GM23338 (cell line): ENCODE measurements at places on chromosomes 12 and 14. TPM values are rescaled to one million over a fixed set of nuclear protein-coding genes. Genes with fewer than 3 reads are reported as not detected.

The RAD51AP1 gene
- 75.2 and 84.5 TPM in 2 replicates for total RNA-seq

The VRTN gene
- 129 and 143 TPM in 2 replicates for total RNA-seq

The MFAP5 gene
- 0.90 TPM in 1 of 2 replicates, not detected in the other for total RNA-seq

The FRS2 gene
- total RNA-seq = 45.0 and 49.7 TPM in 2 replicates

DNA sequence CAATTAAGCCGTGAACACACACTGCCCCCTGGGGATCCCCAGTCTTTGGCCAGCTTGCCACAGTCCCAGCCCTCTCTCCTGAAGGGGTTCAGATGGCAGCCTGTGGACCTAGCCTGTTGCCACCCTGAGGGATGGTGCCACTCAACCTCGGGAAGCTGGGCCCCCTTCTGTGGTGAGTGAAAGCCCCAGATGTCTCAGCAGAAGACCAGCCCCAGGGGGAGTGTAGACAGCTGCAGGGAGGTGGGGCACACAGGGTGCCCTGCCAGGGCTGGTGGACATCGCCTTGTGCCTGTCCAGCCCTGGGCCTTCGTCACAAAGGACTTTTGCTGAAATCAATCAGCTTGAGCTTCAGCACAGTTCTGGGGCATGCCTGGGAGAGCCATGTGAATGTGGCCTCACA, 32.4 kb downstream of the C14orf132 start:
- H3K27me3 ChIP-seq = no peaks in the 10 kb centered on the region
- no peaks in the 10 kb centered on the region for H3K4me1 ChIP-seq
- H3K27ac ChIP-seq = no peak overlapping the region
- H3K36me3 ChIP-seq = no peaks in the 10 kb centered on the region
- no peak for DNase-seq

GRCh38 chr12:111412830-111413441, 7.2 kb downstream of the SH2B3 start:
- H3K27ac ChIP-seq = peak overlapping the region; percentile 90
- H3K4me3 ChIP-seq = peak overlapping the region; percentile 26
- peaks cover 63% of the 10 kb centered on the region for H3K4me1 ChIP-seq
- no peaks in the 10 kb centered on the region for H3K36me3 ChIP-seq
- no peaks in the 10 kb centered on the region for H3K27me3 ChIP-seq
- DNase-seq = no peak

DNA sequence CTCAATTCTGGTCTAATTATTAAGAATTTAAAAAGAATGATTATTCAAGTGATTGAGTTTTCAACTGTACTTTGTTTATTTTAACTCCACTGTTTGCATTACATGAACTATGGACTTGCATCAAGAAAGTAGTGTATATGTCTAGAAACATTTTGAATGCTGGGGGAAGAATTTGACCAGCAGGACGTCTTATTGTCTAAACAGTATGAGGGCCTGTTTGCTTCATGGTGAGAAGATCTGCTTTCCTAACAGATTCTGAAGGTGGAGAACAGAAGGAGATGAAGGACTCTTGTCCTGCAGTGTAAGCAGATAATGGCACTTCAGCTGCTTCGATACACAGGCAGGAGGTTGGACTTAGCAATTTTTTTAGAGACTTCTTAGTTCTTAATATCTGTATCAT, 176.0 kb downstream of the DACT1 start:
- H3K4me1 ChIP-seq = no peaks in the 10 kb centered on the region
- no peak for DNase-seq
- no peak overlapping the region for H3K4me3 ChIP-seq
- no peaks in the 10 kb centered on the region for H3K27me3 ChIP-seq

DNA sequence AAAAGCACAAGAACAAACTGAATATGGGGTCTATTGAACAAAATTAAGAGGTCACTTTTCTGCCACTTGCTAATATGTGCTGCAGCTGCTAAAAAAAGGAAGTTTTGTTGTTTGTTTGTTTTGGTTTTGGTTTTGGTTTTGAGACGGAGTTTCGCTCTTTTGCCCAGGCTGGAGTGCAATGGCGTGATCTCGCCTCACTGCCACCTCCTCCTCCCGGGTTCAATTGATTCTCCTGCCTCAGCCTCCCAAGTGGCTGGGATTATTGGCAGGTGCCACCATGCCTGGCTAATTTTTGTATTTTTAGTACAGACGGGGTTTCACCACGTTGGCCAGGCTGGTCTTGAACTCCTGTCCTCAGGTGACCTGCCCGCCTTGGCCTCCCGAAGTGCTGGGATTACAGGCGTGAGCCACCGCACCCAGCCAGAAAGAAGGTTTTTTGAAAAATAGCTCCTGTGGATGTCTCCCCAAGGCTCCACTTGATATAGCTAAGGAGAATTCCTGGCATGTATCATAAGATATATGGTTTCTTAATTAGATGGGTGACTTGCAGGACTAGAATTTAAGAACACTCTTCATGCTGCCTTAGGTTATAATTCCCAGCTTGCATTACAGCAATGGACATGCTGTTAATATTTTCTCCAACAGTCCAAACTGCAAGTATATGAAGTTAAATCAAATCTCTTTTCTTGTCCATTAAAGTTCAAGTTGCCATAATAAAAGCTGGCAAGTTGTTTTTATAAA, 237.6 kb upstream of the AMIGO2 start:
- no peak for DNase-seq
- no peaks in the 10 kb centered on the region for H3K4me1 ChIP-seq
- no peak overlapping the region for H3K4me3 ChIP-seq

GRCh38 chr12:71904629-71905028, 34.0 kb upstream of the TPH2 start:
- no peak overlapping the region for H3K4me3 ChIP-seq
- H3K36me3 ChIP-seq = peaks cover 9% of the 10 kb centered on the region; the same call in 1 of the 2 replicates
- no peak for DNase-seq
- H3K27ac ChIP-seq = no peak overlapping the region
- H3K4me1 ChIP-seq = no peaks in the 10 kb centered on the region
- H3K27me3 ChIP-seq = no peaks in the 10 kb centered on the region

DNA sequence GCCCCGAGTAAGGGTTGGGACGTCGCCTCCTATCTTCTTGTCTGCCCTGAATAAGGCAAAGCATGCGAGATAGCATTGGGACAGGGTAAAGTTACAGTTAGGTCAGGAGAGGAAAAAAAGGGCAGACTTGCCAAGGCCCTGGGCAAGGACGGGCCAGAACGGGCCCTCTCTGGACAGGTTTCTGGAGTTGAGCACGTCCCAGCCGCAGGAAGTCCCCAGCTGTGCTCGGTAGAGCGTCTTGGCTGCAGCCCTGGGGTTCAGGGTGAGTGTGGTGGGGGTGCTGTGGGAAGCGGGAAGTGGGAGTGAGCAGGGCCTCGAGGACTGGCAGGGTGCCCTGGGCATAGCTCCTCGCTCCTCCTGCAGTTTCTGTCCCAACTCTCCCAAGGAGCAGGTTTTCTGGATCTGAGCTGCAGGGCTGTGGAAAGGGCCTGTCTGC, 5.4 kb downstream of the RPS6KL1 start:
- H3K27ac ChIP-seq = no peak overlapping the region
- H3K36me3 ChIP-seq = no peaks in the 10 kb centered on the region
- peaks cover 3% of the 10 kb centered on the region; the same call in 1 of the 2 replicates for H3K4me1 ChIP-seq
- no peak for DNase-seq
- H3K27me3 ChIP-seq = no peaks in the 10 kb centered on the region

DNA sequence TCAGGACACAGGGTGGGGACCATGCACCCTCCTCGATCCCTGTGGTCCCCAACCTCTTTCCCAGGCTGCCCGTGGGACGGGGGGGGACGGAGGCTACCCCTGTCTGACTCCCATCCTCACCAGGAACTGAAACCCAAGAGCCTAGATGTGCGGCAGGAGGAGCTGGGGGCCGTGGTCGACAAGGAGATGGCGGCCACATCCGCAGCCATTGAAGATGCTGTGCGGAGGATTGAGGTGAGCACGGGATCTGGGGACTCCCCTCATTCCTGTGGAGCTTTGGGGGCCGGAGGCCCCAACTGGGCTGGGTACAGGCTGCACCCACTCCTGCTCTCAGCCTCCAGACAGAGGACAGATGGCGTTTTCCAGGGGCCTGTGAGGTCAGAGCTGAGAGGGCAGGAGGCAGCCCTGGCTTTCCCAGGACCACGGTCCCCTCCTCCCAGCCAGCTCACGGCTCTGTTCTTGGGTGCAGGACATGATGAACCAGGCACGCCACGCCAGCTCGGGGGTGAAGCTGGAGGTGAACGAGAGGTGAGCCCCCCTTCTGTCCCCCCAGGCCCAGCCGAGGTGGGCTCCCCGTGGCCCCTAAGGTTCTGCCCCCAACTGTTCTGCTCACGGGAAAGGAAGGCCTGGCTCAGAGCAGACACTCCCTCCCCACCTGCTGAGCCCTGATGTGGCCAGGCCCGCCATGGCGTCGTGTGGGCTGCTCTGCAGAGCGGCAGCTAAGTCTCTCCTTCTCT, 24.2 kb downstream of the HIP1R start:
- no peaks in the 10 kb centered on the region for H3K36me3 ChIP-seq
- no peak for DNase-seq
